CD4-positive, alpha-beta T cell treated with Interleukin-6 at 100 ng/mL for 8 hours (primary cell): ENCODE measurements at places on chromosomes 7 and 10.
A peak's percentile ranks its signal among the peaks of the same experiment; 100 is the strongest.

GRCh38 chr7:34168013-34168412 is 262.7 kb downstream of the BMPER start:
- no peak for DNase-seq

- peak; percentile 54 for DNase-seq
Measured at GRCh38 chr7:2405601-2406345, 2.4 kb downstream of the CHST12 start.

- DNase-seq, result no peak
Measured at GRCh38 chr10:69479240-69480067, 28.2 kb downstream of the TSPAN15 start.

- no peak for DNase-seq
Measured at GRCh38 chr10:49612513-49613164, 1.2 kb upstream of the CHAT start.

DNA sequence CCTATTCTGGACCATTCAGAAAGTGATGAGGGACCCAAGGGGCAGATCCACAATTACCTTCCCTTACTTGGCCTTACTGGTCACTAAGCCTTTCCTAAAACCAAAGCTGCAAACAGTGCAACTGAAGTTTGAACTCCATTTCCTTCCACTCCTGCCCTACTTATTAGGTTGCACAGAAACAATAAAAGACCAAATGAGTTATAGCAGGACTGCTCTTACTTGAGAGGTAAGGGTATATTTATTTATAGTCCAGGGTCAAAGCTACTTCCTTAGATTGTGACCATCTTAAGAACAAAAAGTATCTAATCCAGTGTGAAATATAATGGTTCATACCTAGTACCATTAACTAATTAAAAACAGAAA is 27.0 kb downstream of the CDK6 start:
- no peak for DNase-seq

- no peak for DNase-seq
Measured at GRCh38 chr7:115217373-115217772, 295.5 kb downstream of the MDFIC start.

DNA sequence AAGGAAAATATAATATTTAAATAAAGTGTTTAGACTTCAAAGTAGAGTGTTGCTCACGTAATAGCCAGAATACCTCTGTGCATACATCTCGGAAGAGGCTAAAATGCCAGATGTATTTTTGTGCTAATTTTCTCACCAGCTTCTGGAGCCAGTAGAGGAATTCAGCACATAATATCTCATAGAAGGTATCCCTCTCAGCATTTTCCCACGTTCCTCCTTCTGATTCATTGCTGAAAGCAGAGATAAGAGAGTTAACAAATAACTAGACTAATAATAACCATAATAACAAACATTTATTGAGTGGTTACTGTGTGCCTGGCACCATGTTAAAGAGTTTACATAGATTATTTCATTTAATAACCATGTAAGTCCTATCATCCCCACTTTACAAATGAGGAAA is 123.6 kb downstream of the VTI1A start:
- DNase-seq, result no peak
